ENCODE measurements at places on chromosomes 12 and 14. TPM values are rescaled to one million over a fixed set of nuclear protein-coding genes. Genes with fewer than 3 reads are reported as not detected.

The KRT6A gene
- total RNA-seq = not detected

The CTDSP2 gene
- total RNA-seq = 203 TPM

The GNS gene
- total RNA-seq = 31.7 TPM

The FOXM1 gene
- total RNA-seq = 0.84 TPM

The RPL10L gene
- total RNA-seq = not detected

The C14orf180 gene
- not detected for total RNA-seq

The FAR2 gene
- not detected for total RNA-seq

The TAS2R7 gene
- not detected for total RNA-seq

The SLC41A2 gene
- total RNA-seq = 13.0 TPM

The RAD9B gene
- 1.7 TPM for total RNA-seq

The GPR68 gene
- total RNA-seq = 0.53 TPM

The GLIPR1L1 gene
- total RNA-seq = not detected

The IL31 gene
- not detected for total RNA-seq

The TOMM20L gene
- total RNA-seq = 0.70 TPM

The SIX1 gene
- total RNA-seq = not detected

The ATP5F1B gene
- total RNA-seq = 230 TPM

The KRT7 gene
- total RNA-seq = not detected

The RTL1 gene
- total RNA-seq = not detected

The SMCO2 gene
- not detected for total RNA-seq

The GPR135 gene
- total RNA-seq = 4.7 TPM

The C14orf39 gene
- total RNA-seq = not detected

The CLEC7A gene
- 0.67 TPM for total RNA-seq

The ANG gene
- 2.3 TPM for total RNA-seq

The ADAM21 gene
- not detected for total RNA-seq

The CCDC197 gene
- total RNA-seq = not detected

The MIS18BP1 gene
- 85.5 TPM for total RNA-seq

The DICER1 gene
- total RNA-seq = 90.4 TPM

The BDKRB1 gene
- total RNA-seq = not detected

The TAMALIN gene
- total RNA-seq = 139 TPM

The GPRC5D gene
- total RNA-seq = 0.92 TPM

The MUCL1 gene
- total RNA-seq = not detected

The OR4M1 gene
- not detected for total RNA-seq

The NT5DC3 gene
- 10.6 TPM for total RNA-seq

The ACSM4 gene
- total RNA-seq = not detected

The LRRC23 gene
- 15.5 TPM for total RNA-seq

The STYK1 gene
- not detected for total RNA-seq

The GLIPR1L2 gene
- 0.91 TPM for total RNA-seq

The SOX5 gene
- 17.2 TPM for total RNA-seq

The SYT10 gene
- total RNA-seq = not detected

The PLBD2 gene
- 14.0 TPM for total RNA-seq
